NCI-H69 (cell line): ENCODE measurements at places on chromosomes 7 and 10.

GRCh38 chr10:130802301-130802700 is 509.2 kb downstream of the TCERG1L start:
- no peak for DNase-seq

- no peak for DNase-seq
Measured at GRCh38 chr10:53646525-53646924, 873.9 kb upstream of the MBL2 start.

- DNase-seq = no peak
Measured at GRCh38 chr10:3972460-3973301, 187.7 kb upstream of the KLF6 start.

GRCh38 chr10:113326160-113327111 is 226.4 kb upstream of the HABP2 start:
- DNase-seq = no peak

GRCh38 chr10:86111902-86112545 is 254.6 kb downstream of the GRID1 start:
- no peak for DNase-seq

DNA sequence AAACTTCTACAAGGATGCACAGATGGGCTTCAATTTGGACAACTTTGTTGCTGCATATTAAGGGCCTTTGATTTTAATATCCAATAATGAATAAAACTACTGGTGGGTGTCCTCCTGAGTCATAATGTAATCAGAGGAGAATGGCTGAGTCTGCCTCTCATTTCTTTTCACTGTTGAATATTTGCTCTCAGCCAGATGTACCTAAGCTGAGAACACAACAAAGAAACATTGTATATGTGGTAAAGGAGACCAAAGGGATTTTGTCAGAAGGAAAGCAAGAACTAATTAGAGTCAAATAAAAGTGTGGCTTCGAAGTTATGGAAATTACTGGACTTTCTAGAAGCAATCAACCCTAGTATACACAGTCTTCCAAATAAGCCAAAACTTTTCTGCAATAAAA is 131.0 kb upstream of the BET1 start:
- no peak for DNase-seq
